ENCODE measurements at places on chromosomes 1 and 21.

DNA sequence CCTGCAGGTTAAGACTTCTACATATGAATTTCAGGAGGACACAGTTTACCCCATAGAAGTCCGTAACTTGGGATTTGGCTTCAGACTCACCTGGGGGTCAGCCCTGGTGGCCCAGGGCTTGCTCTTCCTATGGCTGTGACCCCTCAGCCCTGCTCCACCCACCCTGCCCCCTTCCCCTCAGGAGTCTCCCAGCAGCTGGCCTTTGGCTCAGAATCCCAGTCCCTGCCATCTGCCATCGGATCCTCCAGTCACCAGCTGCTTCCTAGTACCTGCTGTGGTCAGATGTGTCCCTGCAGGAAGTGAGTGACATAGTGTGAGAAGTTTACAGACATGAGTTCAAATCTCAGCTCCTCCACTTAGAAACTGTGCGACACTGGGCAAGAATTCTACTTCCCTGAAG is 332.6 kb downstream of the NPHP4 start:
- no peak for DNase-seq

DNA sequence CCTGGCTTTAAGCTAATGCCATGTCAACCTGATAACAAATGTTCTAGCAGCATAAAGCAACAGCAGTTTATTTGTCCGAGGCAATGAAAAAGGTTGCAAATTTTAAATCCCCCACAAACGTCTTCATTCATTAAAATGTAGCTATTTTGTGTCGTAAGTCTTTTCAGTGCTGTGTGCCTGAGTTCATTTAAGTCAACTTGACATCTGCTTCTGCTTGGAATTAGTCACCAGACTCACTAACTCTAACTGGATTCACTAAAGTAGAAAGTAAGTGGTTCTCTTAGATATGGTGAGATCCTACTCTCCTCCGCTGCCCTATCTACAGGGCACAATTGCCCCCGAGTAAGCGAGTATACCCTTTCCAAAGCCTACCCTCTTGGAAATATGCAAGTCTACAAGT is 118.4 kb upstream of the CHRM3 start:
- DNase-seq = no peak

DNA sequence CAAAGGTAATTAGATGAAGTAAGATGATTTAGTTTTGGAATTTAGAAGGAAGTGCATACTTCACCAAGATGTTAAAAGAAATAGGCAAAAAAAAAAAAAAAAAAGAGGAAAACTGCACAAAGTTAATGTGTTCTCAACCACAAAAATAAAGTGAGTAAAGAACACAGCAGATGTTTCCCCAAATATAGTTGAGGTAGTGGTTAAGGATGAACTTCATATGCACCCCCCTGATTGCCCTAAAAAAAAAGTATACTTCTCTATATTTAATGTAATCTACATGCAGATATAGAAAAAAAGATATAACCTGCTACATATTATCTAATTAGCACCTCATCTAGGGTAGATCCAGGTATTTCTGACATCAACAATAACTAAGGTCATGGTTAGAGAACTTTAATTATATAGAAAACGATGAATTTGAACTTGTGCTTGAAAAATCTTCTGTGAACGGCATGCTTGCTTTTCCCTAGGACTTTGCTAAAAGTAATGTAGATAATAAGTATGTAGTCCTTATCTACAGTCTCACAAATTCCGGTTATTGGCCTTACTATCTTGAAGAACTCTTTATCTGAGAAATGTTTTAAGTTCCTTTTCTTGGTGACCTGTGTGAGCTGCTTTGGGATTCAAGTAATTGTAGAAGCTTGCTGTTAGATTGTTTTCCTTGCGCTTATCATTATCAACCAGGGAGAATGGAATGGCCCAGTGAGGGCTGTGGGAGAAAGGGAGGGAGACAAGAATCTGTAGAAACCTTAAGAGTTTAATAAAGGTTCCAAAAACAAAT is 70.1 kb upstream of the LRRC7 start:
- no peak for DNase-seq

DNA sequence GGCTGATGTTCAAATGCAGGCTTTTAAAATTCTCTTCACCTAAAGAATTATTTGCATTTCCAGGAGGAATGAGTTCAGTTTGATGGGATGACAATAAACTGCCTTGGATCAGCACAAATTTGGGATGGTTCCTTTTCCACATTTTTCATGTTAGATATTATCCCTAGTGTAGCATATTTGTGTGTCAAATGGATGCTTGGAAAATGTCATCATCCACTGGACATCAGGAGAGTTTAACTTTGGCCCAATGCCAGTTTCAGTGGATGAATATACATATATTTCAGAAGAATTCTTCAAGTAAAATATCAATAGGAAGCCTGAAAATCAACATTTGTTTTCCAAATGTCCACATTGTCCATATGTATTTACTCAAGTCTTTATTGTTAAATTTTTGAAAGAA is 116.5 kb upstream of the COL24A1 start:
- DNase-seq = no peak

- DNase-seq = peak; percentile 41
Measured at GRCh38 chr1:36156329-36157114, 562 bp downstream of the MAP7D1 start.

DNA sequence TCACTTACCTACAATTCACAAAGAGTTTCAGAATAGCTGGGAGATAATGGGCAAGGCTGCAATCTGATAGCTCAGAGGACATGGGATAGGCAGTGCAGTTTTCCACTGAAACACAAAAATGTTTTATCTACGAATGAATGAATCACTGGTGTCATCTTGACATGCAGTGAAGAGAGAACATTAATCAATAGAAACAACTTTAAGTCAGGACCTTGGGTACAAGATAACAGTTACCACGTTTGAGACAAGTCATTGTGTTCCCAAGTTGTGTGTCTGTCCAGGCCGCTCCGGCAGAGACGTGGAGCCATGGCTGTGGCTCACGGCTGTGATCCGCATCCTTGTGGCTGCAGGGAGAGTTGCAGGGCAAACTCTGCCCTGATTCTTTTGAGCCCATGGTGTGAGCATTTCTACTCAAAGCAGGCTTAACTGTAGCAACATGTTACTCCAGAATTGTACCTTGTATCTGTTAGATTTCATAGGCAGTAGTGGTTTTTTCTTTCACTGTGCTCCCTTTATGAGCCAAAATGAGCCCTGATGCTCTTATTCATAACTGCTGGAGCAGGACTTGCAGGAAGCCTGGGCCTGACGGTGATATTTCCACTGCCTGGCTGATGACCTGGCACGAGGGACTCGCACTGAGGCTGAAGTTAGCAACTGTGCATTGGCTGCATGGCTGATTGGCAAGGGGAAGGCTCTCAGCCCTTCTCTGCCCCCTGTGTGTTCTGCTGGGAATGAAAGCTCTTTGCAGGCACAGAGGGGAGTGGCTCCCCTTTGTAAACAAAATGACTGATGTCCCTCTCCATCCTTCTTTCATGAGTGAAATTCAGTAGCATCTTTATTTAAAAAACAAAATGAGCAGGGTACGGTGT is 465.2 kb downstream of the AJAP1 start:
- DNase-seq = no peak

DNA sequence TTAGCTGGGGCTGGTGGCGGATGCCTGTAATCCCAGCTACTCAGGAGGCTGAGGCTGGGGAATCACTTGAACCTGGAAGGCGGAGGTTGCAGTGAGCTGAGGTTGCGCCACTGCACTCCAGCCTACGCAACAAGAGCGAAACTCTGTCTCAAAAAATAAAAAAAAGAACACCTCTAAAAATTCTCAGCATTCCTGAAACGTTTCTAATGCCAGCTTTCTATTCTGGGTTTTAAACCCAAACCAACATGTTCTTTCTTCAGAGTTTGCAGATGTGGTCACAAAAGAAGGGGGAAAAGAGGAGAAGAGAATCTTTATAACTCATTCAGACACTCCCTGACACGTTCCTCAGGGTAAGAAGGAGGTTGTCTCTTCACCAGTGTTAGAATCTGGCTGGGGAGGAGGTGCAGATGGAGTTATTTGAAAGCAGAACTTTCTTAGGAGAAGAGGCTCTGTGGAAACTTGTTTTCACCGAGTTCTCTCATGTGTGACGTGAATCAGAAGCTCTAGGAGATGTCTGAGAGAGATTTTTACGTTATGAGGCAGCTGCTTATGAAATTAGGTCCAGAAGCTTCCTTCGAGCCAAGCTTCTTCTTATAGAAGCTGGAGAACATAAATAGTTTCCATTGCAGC is 17.8 kb upstream of the CNR2 start:
- DNase-seq = no peak

DNA sequence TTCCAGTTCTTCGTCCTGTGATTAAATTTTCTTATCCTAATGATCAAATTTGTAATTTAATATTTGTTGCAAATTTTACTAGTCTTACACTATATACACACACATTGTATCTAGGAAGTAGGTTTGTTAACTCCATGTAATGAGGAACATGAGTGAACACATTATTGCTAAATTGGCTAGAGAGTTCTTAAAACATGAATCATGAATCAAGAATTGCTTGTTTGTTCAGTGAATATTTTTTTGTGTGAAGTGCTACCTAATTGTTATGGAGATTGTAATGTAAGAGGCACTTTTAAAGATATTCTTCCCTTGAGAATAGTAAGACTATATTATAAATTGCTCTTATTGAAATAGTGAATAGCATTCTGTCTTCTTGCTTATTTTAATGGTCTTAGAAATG is 4.6 kb downstream of the GPSM2 start:
- DNase-seq = no peak

GRCh38 chr1:62285984-62286785 is 33.0 kb downstream of the KANK4 start:
- DNase-seq = no peak

- DNase-seq = no peak
Measured at GRCh38 chr1:29551123-29551936, 315.0 kb downstream of the PTPRU start.

- no peak for DNase-seq
Measured at GRCh38 chr1:71562298-71562697, 481.5 kb upstream of the ZRANB2 start.

- no peak for DNase-seq
Measured at GRCh38 chr1:241542199-241542907, 10.2 kb downstream of the KMO start.

GRCh38 chr1:55131801-55132200 is 83.4 kb downstream of the USP24 start:
- no peak for DNase-seq

DNA sequence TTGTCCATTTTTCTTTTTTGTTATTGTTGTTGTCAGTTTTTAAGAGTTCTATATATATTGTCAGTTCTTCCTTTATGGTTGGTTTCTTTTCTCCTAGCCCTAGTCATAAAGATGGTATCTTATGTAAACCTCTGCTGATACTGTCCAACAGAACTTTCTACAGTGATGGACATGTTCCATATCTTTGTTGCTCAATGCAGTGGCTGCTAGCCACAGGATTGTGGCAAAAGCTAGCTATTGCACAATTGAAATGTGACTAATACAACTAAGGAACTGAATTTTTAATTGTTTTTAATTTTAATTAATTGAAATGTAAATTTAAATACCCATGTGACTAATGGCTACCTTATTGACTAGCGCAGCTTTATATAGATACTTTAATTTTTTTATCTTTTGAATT is 411.8 kb upstream of the PTBP2 start:
- no peak for DNase-seq

- no peak for DNase-seq
Measured at GRCh38 chr1:151990856-151991198, 2.8 kb downstream of the S100A10 start.

GRCh38 chr1:118158924-118159323 is 26.1 kb downstream of the SPAG17 start:
- no peak for DNase-seq

DNA sequence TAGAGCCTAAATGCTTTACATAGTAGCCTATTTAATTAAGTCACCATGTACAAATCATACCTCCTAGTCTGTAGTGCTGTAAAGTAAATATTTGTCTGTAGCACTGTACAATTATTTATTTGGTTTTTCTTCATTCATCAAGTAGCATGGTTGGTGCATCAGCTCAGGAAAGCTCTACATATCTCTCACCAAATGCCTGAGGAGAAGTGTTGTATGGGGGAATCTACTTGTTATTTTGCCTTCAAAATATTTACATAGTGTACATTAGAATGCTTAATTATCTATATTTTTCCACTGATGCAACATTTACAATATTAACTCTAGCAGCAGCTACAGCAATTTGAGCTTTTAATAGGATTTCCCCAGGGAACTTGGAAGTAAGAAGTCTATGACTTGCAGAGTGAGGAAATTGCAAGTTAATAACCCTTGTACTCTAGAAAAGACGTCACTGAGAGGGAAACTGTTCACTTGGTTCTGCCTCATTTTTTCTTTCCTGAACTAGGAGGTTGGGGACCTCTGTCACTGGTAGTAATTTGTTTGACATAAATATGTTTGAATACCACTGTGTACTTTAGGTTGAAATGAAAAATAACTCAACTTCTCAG is 207.4 kb downstream of the PDE4B start:
- no peak for DNase-seq

DNA sequence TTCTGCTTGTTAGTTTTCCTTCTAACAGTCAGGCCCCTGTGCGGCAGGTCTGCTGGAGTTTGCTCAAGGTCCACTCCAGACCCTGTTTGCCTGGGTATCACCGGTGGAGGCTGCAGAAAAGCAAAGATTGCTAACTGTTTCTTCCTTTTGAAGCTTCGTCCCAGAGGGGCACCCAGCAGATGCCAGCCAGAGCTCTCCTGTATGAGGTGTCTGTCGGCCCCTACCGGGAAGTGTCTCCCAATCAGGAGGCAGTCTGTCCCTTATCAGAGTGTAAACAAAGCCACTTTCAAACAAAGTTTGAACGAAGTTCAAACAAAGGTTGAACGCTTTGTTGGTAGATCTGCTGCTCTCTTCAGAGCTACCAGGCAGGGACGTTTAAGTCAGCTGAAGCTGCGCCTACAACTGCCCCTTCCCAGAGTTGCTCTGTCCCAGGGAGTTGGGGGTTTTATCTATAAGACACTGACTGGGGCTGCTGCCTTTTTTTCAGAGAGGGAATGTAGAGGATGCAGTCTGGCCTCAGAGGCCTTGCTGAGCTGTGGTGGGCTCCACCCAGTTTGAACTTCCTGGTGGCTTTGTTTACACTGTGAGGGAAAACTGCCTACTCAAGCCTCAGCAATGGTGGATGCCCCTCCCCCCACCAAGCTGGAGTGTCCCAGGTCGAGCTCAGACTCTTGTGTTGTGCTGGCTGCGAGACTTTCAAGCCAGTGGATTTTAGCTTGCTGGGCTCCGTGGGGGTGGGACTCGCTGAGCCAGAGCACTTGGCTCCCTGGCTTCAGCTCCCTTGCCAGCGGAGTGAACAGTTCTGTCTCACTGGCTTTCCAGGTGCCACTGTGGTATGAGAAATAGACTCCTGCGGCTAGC is 401.8 kb downstream of the SRGAP2C start:
- DNase-seq = no peak

DNA sequence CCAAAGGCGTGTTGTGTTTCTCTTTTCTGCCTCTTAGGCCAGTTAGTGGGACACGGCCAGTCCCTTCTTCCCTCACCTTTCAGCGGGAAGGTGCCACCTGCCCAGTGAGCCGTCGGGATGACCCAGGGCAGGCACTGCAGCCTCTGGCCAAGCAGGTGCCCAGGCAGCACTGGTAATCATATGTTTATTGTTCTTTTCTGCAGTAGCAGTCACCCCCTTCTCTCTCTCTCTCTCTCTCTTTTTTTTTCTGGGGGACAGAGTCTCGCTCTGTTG is 38.2 kb downstream of the CRYAA start:
- no peak for DNase-seq

- DNase-seq = no peak
Measured at GRCh38 chr1:168000656-168001055, 63.8 kb upstream of the MPC2 start.
